ENCODE measurements at places on chromosomes 7 and 10. TPM values are rescaled to one million over a fixed set of nuclear protein-coding genes. Genes with fewer than 3 reads are reported as not detected.
A peak's percentile ranks its signal among the peaks of the same experiment; 100 is the strongest.

The VSIR gene
- total RNA-seq, result 91.4 TPM

The WDR11 gene
- total RNA-seq, result 17.9 TPM

The NME8 gene
- total RNA-seq, result not detected

The SMO gene
- total RNA-seq, result not detected

The GBX1 gene
- not detected for total RNA-seq

The MMP21 gene
- total RNA-seq, result 0.34 TPM

The SPDYE9 gene
- not detected for total RNA-seq

The ANKRD2 gene
- total RNA-seq, result not detected

The PRLHR gene
- not detected for total RNA-seq

The H2BK1 gene
- not detected for total RNA-seq

The GNB2 gene
- 87.8 TPM for total RNA-seq

DNA sequence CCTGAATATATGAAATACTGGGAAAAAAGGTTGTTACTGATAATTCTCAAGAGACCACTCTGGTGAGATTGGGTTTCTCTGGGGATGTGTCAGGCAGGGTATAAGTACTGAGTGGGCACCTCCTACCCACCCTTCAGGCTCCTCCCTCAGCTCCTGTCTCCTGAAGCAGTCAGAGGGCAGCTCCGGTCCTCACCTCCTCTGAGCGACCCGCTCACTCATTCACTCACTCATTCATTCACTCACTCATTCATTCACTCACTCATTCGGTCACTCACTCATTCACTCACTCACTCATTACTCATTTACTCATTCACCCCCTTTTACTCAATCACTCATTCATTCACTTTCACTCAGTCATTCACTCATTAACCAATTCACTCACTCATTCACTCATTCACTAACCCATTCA is 6.9 kb upstream of the PFKP start:
- no peaks in the 10 kb centered on the region for H3K36me3 ChIP-seq
- no peaks in the 10 kb centered on the region for H3K27me3 ChIP-seq
- peaks cover 5% of the 10 kb centered on the region for H3K4me1 ChIP-seq
- no peak overlapping the region for H3K4me3 ChIP-seq
- no peak for DNase-seq

- H3K36me3 ChIP-seq, result no peaks in the 10 kb centered on the region
- no peaks in the 10 kb centered on the region for H3K27me3 ChIP-seq
- no peak overlapping the region for H3K27ac ChIP-seq
- DNase-seq, result no peak
- no peaks in the 10 kb centered on the region for H3K4me1 ChIP-seq
Measured at GRCh38 chr10:85665681-85666080, 700.9 kb downstream of the GRID1 start.

- no peaks in the 10 kb centered on the region for H3K4me1 ChIP-seq
- no peaks in the 10 kb centered on the region for H3K27me3 ChIP-seq
- no peak for DNase-seq
- H3K27ac ChIP-seq, result no peak overlapping the region
Measured at GRCh38 chr7:146378196-146378595, 261.6 kb downstream of the CNTNAP2 start.

DNA sequence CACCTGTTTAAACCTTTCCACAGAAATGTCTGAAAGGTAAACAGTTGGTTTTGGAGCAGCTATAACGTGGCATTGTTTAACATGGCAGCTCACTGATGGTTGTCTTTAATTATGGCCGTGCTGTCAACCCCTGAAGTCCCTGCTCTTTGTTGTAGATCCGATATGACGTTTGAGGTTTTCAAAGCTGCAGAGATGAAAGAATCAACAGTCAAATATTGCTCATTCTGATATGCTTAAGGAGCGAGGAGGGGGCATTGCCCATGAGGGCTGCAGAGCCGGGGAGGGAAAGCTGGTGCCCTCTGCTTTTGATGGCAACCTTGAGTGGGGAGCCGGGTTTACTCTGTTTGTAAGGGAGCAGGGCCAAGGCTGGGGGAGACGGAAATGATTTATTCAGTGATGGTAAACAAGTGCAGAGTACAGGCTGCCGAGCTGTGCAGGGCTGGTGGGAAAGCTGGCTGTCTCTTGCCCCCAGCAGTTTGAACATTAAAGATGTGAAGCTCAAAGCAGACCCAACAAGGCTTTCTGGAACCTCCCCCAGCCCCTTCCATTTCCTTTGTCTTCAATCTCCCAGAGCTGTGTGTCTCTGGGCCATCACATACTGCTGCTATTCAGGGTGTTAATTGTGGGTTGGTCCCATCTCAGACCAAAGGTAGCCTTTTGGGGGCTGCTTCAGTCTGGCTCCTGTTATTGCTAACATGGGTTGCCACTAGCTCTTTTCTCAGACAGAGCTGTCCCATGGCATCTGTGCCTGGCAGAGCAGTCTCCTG is 345.5 kb downstream of the LRMDA start:
- no peak overlapping the region for H3K27ac ChIP-seq
- no peaks in the 10 kb centered on the region for H3K36me3 ChIP-seq
- H3K4me1 ChIP-seq, result no peaks in the 10 kb centered on the region
- no peak overlapping the region for H3K4me3 ChIP-seq
- DNase-seq, result no peak

- DNase-seq, result no peak
- no peak overlapping the region for H3K4me3 ChIP-seq
- H3K4me1 ChIP-seq, result peaks cover 6% of the 10 kb centered on the region
- no peaks in the 10 kb centered on the region for H3K27me3 ChIP-seq
Measured at GRCh38 chr10:70617798-70618568, 15.4 kb upstream of the PRF1 start.

GRCh38 chr7:18320971-18321567 is 174.5 kb upstream of the HDAC9 start:
- no peak overlapping the region for H3K27ac ChIP-seq
- H3K4me1 ChIP-seq, result no peaks in the 10 kb centered on the region
- no peaks in the 10 kb centered on the region for H3K36me3 ChIP-seq

DNA sequence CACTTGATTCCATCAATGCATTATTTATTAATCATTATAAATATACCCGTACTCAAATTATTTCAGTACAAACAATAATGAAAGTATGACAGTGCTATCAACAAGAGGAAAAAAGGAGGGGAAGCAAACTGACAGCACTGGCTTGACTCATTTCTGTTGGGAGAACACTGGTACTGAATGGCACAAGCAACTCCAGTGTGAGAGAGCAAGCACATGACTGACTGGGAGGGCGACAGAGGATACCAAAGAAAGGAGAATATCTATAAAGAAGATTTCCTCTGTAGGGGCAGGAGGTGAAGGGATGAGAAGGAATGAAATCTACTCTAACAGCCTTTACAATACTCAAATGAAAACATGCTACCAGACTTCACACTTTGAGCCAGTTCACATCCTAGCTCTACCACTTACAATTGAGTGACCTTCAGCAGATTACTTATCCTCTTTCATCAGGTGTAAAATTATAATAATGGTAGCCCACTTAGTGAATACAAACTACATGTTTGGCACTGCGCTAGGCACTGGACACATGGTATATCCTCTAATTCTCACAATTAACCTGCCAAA is 1.5 kb downstream of the USP54 start:
- H3K27me3 ChIP-seq, result no peaks in the 10 kb centered on the region
- no peak overlapping the region for H3K27ac ChIP-seq
- peaks cover 9% of the 10 kb centered on the region for H3K4me1 ChIP-seq

GRCh38 chr10:83274088-83274487 is 865.2 kb upstream of the GHITM start:
- no peaks in the 10 kb centered on the region for H3K27me3 ChIP-seq
- no peaks in the 10 kb centered on the region for H3K36me3 ChIP-seq
- H3K4me1 ChIP-seq, result no peaks in the 10 kb centered on the region
- H3K27ac ChIP-seq, result no peak overlapping the region

DNA sequence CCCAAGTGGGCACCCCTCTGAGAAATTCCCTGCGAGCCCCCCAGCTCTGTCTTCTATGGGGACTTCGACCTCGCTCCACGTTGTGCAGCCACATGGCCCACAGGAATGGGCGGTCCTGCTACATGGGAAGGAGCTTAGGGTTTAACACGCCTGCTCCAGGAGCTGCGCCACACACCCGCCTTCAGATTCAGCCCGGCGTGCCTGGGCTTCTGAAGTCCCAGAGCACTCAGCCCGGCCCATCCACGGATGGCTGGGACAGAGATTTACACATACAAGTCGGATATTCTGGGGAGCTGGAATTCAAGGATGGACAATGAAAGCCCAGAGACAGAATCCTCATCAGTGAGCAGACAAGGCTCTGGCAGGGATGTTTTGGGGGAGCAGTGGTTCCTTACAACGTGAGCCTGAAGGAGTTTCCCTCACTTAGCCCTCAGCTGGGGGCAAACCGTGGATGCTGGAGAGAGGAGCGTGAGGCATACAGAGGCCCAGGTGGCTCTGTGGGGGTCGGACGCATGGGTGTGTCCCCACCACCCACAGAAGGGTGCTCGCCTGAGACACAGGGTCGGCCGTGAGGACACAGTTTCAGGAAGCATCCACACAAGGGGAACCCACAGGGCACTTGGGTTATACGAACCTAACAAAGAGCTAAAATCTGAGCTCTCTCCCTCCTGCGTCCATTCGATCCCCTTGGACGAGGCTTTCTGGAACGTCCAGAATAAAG is 372.9 kb downstream of the DNAJB6 start:
- H3K27ac ChIP-seq, result no peak overlapping the region
- peaks cover 3% of the 10 kb centered on the region for H3K27me3 ChIP-seq
- no peaks in the 10 kb centered on the region for H3K36me3 ChIP-seq
- no peaks in the 10 kb centered on the region for H3K4me1 ChIP-seq

- no peaks in the 10 kb centered on the region for H3K36me3 ChIP-seq
- H3K27ac ChIP-seq, result no peak overlapping the region
- no peaks in the 10 kb centered on the region for H3K4me1 ChIP-seq
- DNase-seq, result no peak
Measured at GRCh38 chr7:91289633-91290254, 25.5 kb downstream of the FZD1 start.

DNA sequence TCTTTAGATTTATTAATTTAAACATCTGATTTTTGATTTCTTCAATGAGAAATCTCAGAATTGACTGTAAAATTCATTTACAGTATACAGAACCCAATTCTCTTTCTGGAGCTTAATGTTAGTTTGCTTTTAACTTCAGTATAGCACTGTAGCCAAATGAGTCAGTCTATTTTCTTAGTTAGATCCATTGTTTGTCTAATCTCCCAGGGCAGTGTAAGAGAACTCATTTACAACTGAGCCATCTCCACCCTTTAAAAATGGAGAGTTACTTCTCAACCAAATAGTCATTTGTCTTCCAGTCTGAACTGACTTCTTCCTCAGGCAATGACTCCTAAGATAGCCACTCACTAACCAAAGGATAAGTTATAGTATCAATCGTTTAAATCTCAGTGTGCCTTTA is 3.0 kb upstream of the WNT2 start:
- no peaks in the 10 kb centered on the region for H3K36me3 ChIP-seq
- H3K27ac ChIP-seq, result no peak overlapping the region
- no peaks in the 10 kb centered on the region for H3K4me1 ChIP-seq
- H3K4me3 ChIP-seq, result no peak overlapping the region
- peaks cover 53% of the 10 kb centered on the region for H3K27me3 ChIP-seq

DNA sequence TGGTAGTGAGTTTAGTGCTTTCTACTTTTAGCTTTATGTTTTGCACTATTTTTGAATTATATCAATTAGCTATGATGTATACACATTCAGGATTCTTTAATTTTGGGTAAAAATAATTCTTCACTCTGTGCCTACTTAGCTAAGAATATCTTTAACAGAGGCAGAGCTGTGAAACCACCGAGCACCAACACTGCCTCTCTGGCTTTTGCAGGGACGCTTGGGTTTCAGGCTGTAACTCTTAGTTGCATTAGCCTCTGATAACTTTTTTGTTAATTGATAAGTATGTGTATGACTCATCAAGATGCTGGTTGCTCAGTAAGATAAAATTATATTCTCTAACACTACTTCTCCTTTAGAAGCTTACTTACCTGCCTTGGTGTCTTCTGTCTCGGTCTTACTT is 738.3 kb downstream of the AUTS2 start:
- no peaks in the 10 kb centered on the region for H3K27me3 ChIP-seq
- no peak overlapping the region for H3K27ac ChIP-seq
- no peak for DNase-seq
- H3K36me3 ChIP-seq, result no peaks in the 10 kb centered on the region
- H3K4me1 ChIP-seq, result peaks cover 5% of the 10 kb centered on the region

DNA sequence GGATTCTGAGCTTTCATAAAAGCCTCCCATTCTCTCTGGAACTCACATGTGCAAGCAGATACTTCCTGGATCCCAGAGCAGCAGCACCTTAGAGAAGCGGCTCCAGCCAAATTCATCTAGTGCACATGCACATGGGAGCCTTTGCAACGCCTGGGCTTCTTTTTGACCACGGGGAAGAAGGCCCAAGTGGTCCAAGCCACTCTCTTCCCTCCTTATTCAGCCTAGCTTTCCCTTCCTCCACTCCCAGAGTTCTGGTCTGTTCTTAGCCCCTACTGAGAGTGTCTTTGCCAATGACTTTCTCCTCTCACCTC is 118.7 kb downstream of the ZNF365 start:
- H3K36me3 ChIP-seq, result no peaks in the 10 kb centered on the region
- H3K27me3 ChIP-seq, result no peaks in the 10 kb centered on the region
- H3K4me1 ChIP-seq, result no peaks in the 10 kb centered on the region
- H3K4me3 ChIP-seq, result no peak overlapping the region
- DNase-seq, result no peak
- H3K27ac ChIP-seq, result no peak overlapping the region

GRCh38 chr7:93150200-93150835 is 2.1 kb upstream of the SAMD9L start:
- DNase-seq, result no peak
- peaks cover 8% of the 10 kb centered on the region for H3K36me3 ChIP-seq
- peaks cover 15% of the 10 kb centered on the region for H3K4me1 ChIP-seq
- no peaks in the 10 kb centered on the region for H3K27me3 ChIP-seq

GRCh38 chr7:42931447-42931833 is 534 bp downstream of the PSMA2 start:
- H3K4me3 ChIP-seq, result peak overlapping the region; percentile 87
- no peak for DNase-seq
- peak overlapping the region; percentile 87 for H3K27ac ChIP-seq

GRCh38 chr7:115980159-115980558 is 50.4 kb downstream of the TFEC start:
- no peak overlapping the region for H3K27ac ChIP-seq
- no peaks in the 10 kb centered on the region for H3K27me3 ChIP-seq
- H3K4me1 ChIP-seq, result no peaks in the 10 kb centered on the region
- no peak overlapping the region for H3K4me3 ChIP-seq
- DNase-seq, result no peak

GRCh38 chr7:155682484-155682883 is 38.0 kb downstream of the RBM33 start:
- no peak overlapping the region for H3K27ac ChIP-seq
- no peak for DNase-seq
- H3K27me3 ChIP-seq, result no peaks in the 10 kb centered on the region
- H3K36me3 ChIP-seq, result peaks cover 50% of the 10 kb centered on the region
- no peak overlapping the region for H3K4me3 ChIP-seq
- peaks cover 5% of the 10 kb centered on the region for H3K4me1 ChIP-seq

GRCh38 chr10:11106621-11107374 is 89.1 kb downstream of the CELF2 start:
- peaks cover 22% of the 10 kb centered on the region for H3K4me1 ChIP-seq
- no peak for DNase-seq
- no peaks in the 10 kb centered on the region for H3K36me3 ChIP-seq
- H3K4me3 ChIP-seq, result no peak overlapping the region

Measured in CD4-positive, alpha-beta T cell (primary cell).